GM20000 (cell line): ENCODE measurements at places on chromosomes 1 and 21.

DNA sequence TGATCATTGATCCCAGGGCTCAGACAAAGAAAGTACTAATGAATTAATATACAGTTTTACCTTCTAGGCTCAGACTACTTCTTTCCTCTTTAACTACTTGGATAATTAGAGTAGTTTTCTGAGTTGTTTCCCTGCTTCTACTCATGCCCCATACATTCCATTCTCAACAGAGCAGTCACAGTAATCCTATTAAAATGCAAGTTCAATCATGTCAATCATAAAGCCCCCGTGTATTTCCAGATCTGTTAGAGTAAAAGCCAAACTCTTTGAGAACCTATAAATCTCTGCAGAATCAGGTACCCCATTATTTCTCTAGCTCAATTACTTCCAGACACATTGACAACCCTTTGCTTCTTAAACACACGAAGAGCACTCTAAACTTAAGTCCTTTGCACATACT, 242.1 kb upstream of the PRMT6 start:
- no peak for DNase-seq

- peak; percentile 85 for DNase-seq
Observed at GRCh38 chr1:38818175-38818976, 41.2 kb downstream of the RRAGC start.

GRCh38 chr1:230883967-230884366, 15.6 kb upstream of the C1orf198 start:
- no peak for DNase-seq

- DNase-seq: no peak
Observed at GRCh38 chr1:22747021-22747734, 36.5 kb downstream of the EPHB2 start.

- DNase-seq: peak; percentile 1
Observed at GRCh38 chr1:4178501-4179113, 278.5 kb upstream of the C1orf174 start.

GRCh38 chr1:90925928-90926869, 95.6 kb downstream of the ZNF644 start:
- DNase-seq: no peak

DNA sequence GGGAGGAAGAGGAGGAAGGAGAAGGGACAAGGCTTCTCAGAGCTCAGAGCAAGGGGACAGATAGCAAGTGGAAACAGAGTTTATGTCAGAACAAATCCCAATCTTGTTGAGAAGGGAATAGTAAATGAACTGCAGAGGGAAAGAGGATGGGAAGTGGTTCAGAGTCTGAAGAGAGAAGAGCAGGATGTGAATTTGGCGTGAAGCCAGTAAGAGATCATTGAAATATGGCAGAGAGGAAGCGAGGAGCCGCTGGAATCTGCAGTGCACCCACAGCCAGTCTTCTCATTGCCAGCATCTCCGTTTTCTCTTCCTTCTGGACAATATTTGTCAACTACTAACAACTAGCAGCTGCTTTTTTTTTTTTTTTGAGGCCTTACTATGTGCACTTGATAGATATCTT, 19.1 kb downstream of the OLFML3 start:
- no peak for DNase-seq

GRCh38 chr1:29900712-29901111, 664.4 kb downstream of the PTPRU start:
- no peak for DNase-seq

GRCh38 chr1:5903680-5904079, 88.5 kb downstream of the NPHP4 start:
- DNase-seq: no peak

- DNase-seq: peak; percentile 67
Observed at GRCh38 chr21:42002421-42002958, 7.7 kb downstream of the ZBTB21 start.

DNA sequence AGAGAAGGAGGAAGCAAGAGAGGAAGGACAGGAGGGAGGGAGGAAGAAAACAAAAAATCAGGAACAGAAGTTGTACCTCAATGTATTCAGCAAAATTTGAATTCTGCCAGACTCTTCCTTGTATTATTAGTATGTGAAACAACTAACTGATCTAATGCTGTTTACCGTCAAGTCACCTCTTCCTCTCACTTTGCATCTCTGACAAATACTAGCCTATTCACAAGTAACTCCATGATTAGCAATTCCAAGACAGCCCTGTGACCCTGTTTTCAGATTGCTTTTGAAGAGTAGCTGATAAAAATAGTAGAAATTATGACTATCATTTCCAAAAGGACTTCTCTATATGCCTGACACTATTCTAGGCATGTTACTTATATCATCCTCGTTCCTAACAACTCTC, 445.4 kb downstream of the NEGR1 start:
- no peak for DNase-seq

DNA sequence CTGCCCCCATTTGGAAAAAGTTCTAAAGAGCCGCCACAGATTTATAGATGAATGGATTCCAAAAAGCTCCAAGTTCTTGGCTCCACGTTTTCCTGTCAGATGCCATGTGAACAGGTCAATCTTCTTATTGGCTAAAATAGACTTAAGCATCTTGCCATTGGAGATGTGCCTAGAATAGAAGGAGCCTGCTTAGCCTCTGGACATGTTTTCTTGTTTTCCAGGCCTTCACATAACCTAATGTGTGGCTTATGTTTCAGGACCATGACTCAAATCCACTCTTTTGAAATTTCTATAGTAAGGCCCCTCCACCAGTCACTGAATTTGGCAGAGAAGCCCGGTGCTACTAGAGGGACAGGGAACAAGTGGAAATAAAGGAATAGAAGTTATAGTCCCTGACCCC, 31.5 kb downstream of the PHC2 start:
- no peak for DNase-seq

DNA sequence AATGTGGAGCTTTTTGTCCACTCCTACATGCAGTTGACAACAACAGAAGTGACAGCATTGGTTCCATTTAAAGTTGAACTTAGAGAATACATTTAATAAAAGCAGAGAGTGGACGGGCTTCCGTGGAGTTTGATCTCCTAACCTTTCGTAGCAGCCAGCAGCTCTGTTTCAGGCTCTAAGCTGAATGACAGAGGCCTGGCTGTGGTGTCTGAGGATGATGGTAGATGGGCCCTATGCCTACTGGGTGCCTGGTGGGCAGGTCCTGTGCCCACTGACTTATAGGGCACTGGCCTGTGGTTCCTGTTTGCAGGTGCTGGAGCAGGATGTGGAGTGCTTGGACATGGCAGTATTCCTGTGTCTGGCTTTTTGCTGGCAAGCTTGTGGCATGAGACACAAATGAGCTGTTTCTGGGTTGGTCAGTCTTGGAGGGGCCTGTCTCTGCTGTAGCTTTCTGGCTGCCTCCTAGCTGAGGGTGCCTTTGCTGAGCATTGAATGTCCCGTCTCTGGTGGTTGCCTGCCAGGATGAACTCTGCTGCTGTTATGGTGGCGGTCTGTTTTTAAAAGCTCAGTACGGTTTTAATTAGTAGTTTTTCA, 54.6 kb downstream of the PRDM2 start:
- DNase-seq: no peak

GRCh38 chr1:209150114-209150513, 433.4 kb upstream of the CAMK1G start:
- DNase-seq: no peak

DNA sequence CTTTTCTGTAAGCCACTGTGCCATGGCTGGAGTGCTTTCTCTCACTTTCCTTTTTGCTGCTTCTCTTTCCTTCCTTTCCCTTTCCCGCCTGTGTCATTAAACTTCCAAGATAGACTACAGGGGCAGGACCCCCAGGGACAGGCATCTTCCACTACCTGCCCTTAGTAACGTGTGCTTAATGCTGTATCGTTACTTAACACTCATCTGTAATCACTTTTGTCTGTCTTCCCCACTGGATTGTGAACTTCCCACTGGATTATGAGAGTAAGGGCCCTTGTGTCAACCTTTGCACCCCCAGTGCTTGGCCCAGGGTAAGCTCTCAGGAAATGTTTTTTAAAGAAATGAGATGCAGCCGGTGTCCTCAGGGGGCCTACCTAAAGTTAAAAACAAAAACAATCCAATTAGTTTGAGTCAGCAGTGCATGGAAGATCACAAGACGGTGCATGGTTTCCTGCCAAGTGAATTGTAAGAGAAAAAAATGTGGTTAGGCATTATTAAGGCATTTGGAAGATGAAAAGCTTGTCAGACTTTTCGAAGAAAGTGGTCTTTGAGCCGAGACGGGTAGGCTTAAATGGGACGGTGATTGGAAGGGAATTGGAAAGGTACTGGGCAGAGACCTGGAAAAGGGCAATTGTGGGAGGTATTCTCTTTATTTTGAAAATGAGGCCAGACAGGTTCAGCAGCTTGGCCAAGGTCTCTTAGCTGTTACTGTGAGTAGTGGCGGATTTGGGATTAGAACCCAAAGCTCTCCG, 958 bp downstream of the LYPLAL1 start:
- DNase-seq: peak; percentile 19
